ENCODE measurements at places on chromosomes 13 and 19.
A peak's percentile ranks its signal among the peaks of the same experiment; 100 is the strongest.

- no peak for DNase-seq
These were observed 137.8 kb upstream of the TSC22D1 start for GRCh38 chr13:44713788-44714469.

DNA sequence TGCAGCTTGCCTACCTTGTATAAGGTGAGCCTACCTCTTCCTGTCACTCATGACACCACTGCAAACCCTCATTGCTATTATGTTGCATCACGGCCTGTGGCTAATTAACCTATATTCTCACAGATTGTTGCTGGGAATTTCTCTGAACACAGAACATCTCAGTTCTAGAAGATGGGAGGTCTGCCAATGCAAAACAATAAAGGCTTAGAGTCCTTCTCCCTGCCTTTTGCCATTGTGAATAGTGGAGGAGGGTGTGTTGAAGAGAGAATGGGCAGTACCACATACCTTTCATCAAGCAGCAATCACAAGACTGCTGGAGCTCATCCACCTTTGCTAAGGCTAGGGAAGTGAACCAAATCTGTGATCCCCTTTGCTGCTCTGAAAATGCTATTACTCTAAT lies 34.4 kb downstream of the WDFY2 start:
- DNase-seq, result no peak

DNA sequence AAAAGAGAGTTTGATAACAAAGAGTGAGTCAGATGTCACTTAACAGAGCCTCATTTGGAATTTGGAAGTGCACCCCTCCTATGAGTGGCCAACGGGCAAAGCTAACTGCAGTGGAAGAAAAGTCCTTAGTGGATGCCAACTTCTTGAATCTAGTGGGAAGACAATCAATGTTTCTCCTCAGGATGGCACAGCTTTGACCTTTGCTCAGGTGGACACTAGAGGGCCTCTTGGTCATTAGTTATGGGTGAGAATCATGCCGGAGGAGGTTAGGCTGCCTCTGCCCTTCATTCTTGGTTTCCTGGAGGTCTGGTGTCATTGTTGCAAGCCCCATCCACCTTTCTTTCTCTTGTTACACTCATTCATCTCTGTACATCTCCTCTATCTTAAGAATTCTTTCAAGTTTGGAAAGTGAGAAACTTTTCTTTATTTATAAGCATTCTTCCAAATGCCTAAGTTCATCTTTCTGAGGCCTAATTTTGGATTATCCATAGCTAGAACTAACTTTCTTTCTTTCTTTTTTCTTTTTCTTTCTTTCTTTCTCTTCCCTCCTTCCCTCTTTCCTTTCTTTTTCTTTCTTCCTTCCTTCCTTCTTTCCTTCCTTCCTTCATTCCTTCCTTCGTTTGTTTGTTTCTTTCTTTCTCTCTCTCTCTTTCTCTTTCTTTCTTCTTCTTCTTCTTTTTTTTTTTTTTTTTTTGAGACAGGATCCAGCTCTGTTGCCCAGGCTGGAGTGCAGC lies 327.2 kb upstream of the TSHZ3 start:
- no peak for DNase-seq

GRCh38 chr13:26377038-26377437 lies 123.1 kb downstream of the CDK8 start:
- DNase-seq, result no peak

DNA sequence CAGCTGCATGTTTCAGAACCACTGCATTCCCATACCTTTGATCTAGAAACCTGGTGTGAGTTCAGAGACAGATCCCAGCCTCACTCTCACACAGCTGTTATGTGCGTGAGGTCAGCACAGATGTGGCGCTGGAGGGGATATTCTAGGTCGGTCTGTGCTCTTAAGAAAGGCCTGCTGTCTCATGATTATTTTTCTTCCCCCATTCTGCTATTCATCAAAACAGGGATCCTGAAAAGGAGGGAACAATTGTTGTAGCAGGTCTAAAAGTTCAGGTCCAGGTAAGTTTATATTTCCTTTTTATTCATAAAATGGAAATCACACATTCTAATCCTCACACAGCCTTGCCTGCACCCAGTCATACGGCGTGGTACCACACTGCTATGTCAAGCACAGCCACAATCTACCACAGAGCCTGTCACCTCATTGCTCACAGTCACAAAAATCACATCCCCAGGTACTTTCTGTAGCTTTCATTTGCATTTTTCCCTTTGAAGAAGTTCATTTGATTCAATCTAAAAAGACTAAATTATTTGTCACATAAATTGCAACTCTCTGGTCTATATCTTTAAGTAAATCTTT lies 867 bp downstream of the ZNF546 start:
- no peak for DNase-seq

GRCh38 chr19:17402982-17403855 lies 2.2 kb downstream of the BST2 start:
- no peak for DNase-seq

- DNase-seq, result peak; percentile 72
These were observed 1.3 kb downstream of the RFX2 start for GRCh38 chr19:6108721-6109633.

DNA sequence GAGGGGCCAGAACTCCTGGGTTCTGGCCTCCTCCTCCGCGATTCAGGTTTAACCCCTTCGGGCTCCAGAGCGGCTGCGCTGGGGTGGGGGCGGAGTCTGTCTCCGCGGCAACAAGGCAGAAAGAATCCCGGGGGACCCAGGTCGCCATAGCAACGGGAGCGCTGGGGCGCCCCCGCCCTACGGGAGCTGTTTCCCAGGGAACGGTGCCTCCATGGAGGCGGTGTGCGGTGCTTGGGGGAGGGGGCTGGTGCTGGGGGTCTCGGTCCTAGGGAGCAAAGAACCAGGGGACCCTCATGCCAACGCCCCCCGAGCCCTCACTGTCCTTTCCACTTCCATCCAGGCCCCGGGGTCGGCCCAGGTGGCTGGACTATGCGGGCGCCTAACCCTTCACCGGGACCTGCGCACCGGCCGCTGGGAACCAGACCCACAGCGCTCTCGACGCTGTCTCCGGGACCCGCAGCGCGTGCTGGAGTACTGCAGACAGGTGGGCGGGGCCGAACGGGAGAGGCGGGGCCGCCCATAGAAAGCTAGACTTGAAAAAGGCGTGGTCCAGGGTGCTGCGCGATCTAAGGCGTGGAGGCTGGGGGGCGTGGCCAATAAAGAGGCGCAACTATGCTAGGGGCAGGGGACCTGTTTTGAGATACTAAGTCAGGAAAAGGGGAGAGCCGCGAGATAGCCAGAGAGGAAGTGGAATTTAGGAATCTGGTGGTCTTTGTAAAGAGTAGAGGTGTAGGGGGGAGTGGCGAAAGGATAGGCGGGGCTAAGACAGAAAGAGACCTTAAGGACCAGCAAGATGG lies 1.2 kb downstream of the APLP1 start:
- peak; percentile 88 for DNase-seq

- DNase-seq, result peak; percentile 26
These were observed 15.3 kb downstream of the RAB3D start for GRCh38 chr19:11324079-11324661.

Data from CD4-positive, alpha-beta T cell treated with Interleukin-1 beta for 1 hour (primary cell).